ENCODE measurements at places on chromosomes 3 and 15.

DNA sequence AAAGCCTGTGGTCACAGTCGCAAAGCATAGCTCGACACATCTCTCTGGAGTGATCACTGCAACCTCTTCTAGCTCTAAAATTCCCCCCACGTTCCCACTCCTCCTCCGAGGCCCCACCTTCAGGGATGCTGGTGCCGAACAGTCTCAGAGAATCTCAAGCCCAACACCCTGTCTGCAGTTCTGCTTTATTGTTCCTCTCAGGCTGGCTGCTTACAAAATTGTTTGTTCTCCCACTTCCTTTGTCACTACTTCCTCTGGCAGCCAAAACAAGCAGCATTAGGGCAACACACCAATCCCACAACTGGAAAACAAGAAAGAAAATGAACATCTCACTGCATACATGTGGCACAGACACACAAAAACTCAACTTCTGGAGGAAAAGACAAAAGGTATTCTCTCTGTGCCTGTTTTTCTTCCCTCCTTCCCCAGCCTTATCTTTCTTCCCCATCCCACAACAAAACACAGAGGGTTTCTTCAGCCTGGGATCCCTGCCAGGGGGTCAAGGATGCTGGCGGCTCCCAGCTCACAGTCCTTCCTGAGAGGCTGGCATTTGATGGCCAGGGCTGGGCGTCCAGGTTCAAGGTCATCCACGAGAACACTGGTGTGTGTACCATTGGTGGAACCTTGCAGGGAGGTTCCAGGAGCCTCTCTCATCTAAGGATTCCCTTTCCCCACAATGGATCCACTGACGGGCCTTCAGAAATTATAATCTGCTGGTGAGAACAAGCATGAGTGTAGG lies 108.4 kb downstream of the TMCO5A start:
- DNase-seq: no peak

DNA sequence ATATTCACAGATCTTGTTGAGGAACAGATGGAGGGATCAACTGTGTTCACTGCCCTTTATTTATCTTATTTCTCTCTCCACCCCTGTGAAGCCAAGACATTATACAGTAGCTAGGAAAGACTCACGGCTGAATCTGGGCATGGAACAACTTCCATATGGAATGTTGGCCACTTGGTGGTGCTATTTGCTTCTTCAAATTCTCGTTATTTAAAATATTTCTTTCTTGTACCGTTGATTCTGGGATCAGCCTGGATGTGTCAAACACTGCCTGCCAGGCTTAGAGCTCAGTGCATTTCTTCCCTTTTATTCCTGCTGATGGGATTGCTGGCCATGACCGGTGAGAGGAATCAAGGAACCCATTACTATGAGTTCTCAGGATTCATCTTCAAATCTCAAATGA lies 17.5 kb upstream of the GASK1A start:
- peak; percentile 20 for DNase-seq

DNA sequence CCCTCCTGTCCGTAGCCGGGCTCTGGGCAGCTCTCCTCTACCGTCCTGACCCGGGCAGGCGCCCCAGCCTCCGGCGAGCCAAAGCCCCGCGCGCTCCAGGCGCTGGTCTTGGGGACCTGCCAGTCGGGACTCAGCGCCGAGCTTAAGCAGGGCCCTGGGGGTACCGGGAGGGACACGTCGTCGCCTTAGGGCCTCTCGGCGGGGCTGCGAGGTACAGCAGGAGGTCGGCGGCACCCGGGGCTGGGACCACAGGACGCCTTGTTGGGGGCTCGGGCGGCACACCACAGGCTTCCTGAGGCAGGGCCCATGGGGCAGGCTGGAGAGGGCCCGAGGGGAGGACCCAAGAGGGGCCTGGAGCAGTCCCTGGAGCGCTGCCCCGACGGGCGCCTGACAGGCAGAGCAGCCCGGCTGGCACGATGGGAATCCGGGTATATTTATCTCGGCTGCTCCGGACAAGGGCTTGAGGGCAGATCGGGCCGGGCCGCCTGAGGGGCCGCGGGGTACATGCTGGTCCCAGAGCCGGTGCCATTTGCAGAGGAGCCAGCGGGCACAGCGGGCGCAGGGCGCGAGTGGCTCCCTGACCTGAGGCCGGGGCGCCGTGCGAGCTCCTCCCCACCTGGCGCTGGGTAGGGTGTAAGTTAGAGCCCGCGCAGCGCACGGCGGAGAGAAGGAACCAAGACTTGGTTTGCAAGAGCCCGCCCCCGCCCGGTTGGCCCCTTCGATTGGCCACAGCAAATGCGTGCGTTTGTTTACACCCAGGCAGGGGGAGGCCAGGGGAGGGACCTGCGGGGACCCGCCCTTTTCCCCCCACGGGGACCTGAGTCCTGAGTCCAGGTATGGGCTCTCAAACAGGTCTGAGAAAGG lies 574 bp downstream of the SLC38A3 start:
- DNase-seq: no peak

- no peak for DNase-seq
Observed at GRCh38 chr3:50786631-50787030, 111.9 kb downstream of the DOCK3 start.

DNA sequence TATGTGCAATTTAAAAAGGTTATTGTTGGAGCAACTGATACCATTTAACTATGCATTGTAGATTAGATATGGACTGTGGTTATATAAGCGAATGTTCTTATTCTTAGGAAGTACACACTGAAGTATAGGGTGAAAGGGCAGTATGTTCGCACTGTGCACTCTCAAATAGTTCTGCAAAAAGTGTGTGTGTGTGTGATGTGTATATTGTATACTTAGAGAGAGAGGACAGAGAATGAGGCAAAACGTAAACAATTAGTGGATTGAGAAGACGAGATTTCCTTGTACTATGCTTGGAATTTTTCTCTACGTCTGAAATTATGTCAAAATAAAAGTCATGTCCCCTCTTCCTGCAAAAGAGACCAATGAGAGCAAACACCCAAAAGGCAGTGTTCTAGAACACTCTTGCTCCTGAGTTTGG lies 30.4 kb downstream of the LSM3 start:
- DNase-seq: no peak

DNA sequence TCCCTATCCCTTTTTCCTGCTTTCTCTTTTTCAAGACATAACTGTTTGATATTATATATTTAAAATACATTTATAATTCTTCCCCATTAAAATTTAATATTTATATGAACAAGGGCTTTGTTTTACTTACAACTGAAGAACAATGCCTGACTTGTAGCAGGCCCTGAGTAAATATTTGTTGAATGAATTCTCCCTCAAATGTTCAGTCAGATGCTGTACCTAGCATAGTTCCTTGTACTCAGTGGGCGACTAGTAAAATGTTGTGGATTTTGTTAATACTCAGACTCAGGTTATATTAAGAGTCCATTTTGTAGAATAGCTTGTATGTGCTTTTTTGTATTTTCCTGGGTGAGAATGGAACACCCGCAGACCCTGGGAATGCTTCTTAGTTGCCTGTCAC lies 69.1 kb downstream of the SEC22A start:
- no peak for DNase-seq

DNA sequence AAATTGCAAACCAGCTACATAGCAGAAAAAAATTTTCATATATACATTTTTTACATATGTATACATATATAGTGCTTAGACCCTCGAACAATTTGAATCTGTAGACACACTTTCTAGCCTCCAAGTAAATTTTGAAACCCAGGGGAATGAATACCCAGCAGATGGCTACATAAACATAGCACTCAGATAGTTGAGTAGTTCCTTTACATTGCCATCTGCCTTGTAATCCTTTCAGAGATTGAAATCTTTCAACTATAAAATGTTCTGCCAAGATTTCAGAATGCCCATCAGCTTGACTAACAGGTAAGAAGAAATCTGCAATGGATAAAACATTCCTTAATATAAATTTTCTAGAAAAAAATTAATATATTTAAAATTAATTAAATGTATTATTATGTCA lies 1333.5 kb upstream of the CADM2 start:
- DNase-seq: no peak

DNA sequence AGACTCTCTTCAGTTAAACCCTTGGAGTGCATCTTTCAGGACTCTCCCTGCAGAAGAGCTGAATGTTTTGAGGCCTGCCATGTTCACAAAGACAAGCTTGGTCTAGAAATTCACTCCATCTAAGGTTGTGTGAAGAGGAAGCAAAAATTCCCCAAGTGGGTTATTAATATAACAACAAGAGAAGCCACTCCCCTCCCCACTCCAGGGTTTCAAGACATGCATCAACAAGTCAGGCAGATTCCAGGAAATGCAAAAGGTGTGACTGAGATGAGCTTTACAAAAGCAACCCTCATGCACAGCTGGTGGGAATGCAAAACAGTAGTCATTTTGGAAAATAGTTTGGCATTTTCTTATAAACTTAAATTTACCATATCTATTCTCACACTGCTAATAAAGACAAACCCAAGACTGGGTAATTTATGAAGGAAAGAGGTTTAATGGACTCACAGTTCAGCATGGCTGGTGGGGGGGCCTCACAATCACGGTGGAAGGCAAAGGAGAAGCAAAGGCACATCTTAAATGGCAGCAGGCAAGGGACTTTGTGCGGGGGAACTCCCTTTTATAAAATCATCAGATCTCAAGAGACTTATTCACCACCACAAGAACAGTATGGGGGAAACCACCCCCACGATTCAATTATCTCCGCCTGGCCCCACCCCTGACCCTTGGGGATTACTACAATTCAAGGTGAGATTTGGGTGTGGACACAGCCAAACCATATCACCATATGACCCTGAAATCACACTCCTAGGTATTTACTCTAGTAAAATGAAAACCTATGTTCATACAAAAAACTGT lies 31.3 kb downstream of the TARS3 start:
- no peak for DNase-seq

GRCh38 chr3:64152086-64152485 lies 73.2 kb downstream of the PRICKLE2 start:
- DNase-seq: no peak

DNA sequence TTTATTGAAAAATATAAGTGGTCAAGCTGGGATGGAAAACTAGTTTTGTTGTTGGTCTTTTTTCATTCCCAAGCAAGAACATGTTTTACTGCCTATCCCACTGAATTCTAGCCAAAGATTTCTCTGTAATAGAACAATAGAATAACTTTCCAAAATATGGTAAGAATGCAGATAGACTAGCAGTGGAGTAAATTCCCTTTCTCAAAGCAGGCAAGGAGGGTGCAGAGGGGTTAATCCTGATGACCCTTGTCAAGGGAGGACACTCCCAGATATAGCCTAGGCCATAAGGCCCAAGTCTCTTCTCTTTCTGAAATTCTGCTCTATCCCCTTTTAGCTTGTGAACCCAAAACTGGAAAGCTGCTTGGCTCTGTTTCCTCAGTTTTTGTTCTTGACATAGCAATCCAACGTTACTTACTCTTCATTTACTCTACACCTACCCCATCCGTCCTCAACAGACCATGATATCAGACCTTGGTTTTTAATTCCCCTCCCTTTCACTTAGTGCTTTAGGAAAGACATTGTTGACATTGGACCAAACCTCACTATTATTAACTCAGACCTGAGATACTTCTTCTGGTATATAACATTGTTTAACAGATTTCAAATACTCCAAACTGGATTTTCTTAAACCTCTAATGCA lies 453.6 kb upstream of the THBS1 start:
- no peak for DNase-seq

DNA sequence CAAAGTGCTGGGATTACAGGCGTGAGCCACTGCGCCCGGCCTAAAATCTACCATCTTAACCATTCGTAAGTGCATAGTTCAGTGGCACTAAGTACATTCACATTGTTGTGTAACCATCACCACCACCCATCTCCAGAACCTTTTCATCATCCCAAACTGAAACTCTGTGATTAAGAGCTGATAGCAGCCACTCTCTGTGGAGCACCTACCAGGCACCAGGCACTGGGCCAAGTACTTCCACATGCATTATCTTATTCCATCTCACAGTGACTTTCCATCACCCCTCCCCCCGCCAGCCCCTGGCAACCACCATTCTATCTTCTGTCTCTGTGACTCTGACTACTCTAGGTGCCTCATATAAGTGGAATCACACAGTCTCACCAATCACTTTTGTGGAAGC lies 2.3 kb upstream of the INSYN1 start:
- no peak for DNase-seq

- no peak for DNase-seq
Observed at GRCh38 chr3:27577504-27577903, 93.3 kb upstream of the SLC4A7 start.

- no peak for DNase-seq
Observed at GRCh38 chr3:153158961-153159735, 2.9 kb upstream of the RAP2B start.

- no peak for DNase-seq
Observed at GRCh38 chr3:194043516-194043915, 92.4 kb upstream of the HES1 start.

- DNase-seq: no peak
Observed at GRCh38 chr3:179083977-179084376, 12.4 kb upstream of the ZMAT3 start.

- DNase-seq: no peak
Observed at GRCh38 chr15:59321000-59321689, 51.5 kb downstream of the MYO1E start.

GRCh38 chr3:183455089-183455488 lies 26.7 kb upstream of the MCF2L2 start:
- no peak for DNase-seq

DNA sequence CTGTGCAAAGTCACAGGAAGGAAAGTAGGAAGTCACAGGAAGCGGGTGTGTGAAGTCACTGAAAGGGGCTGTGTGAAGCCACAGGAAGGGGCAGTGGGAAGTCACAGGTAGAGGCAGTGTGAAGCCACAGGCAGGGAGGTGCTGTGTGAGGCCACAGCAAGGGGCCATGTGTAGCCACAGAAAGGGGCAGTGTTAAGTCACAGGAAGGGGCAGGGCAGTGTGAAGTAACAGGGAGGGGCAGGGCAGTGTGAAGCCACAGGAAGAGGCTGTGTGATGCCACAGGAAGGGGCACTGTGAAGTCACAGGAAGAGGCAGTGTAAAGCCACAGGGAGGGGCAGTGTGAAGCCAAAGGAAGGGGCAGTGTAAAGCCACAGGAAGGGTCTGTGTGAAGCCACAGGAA lies 36.5 kb downstream of the GASK1A start:
- no peak for DNase-seq

GRCh38 chr3:148466980-148467740 lies 230.5 kb upstream of the AGTR1 start:
- no peak for DNase-seq

DNA sequence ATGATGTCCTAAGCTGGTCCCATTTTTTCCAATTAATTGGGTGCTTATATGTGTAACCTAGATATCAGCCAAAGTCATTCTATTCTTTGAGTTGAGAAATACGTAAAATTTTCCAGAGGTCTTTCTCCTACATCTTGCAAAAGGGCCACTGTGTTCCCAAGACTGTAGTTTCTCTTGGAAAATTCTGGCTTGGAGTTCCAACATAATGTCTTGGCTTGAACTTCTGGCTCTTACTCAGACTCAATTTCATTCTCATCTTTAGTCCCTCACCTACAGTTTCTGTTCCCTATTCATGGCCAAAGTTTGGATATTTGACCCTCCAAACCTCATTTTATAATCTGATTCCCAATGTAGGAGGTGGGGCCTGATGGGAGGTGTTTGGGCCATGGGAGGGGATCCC lies 201.4 kb upstream of the ARHGEF26 start:
- DNase-seq: no peak

- no peak for DNase-seq
Observed at GRCh38 chr15:73318463-73319351, 50.1 kb downstream of the HCN4 start.

- DNase-seq: no peak
Observed at GRCh38 chr3:18334837-18335601, 90.1 kb downstream of the SATB1 start.

All from NCI-H2107 (cell line).